ENCODE measurements at places on chromosomes 3 and 15.
A peak's percentile ranks its signal among the peaks of the same experiment; 100 is the strongest.

- DNase-seq = no peak
Measured at GRCh38 chr15:47897525-47897924, 180.2 kb downstream of the SEMA6D start.

- no peak for DNase-seq
Measured at GRCh38 chr3:158642005-158642404, 2.3 kb upstream of the GFM1 start.

GRCh38 chr3:66393333-66394005, 107.4 kb downstream of the LRIG1 start:
- DNase-seq = no peak

DNA sequence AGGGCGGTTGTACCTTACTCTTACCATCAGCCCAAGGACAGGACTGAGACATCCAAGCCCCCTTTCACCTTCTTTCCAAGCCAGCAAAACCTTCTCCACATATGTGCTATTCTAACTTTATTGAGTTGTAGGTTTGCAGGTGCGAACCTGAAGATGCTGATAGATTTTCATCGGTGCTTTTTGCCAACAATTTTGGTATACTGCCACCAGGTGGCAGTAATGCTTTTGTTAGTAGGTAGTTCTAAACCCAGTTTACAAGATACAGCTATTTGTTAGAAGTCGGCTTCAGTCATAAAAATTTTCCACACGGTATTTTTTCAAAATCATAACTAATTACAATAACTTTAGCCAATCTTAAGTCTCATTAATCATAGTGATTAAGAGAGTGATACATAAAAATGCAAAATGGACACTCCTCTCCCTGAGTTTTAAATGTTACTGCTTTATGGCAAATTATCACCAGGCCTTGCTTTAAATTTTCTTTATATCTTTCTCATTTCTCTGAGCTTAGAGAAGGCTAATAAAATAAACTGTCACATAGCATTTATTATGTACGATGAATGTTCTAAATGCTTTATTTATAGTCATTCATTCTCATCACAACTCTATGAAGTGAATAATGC, 636 bp downstream of the TBC1D21 start:
- peak; percentile 14 for DNase-seq

DNA sequence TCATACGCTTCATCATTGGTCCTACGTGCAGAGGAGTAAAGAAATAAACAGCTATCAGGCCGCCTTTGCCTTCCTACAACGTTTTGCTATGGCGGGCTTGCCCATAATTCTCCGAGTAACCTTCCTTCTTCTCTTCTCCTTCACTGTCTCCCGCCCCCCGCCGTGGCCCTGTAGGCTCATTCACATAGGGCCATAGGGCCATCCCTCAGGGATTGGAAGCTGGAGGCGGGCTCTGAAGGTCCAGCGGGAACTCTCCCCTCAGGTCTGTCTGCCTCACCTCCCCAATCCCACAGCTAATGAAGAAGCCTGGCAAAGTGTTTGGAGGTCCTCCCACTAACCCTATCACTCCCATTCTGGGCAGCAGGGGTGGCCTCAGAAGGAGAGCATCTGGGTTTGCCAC, 43.6 kb downstream of the SEMA5B start:
- no peak for DNase-seq

- no peak for DNase-seq
Measured at GRCh38 chr15:44099671-44100070, 95.4 kb downstream of the FRMD5 start.

DNA sequence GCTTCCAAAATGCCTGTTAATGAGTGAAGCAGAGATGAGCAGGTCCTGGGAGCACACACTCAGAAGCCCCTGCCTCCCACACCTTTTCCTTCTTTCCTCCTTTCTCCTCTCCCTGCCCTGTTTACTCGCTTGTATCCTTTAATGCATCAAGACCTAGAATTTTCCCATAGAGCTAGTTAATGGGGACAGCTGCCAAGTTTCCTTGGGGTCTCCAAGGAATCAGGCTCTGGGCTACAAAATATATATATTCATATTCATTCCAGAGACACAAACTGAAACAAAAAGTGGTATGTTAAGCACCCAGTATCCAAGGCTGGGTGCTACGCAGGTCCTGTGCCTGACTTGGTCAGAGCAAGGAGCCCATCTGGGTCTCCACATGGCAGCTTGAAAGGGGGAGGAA, 235.6 kb downstream of the MYRIP start:
- DNase-seq = no peak

- no peak for DNase-seq
Measured at GRCh38 chr3:136281966-136282520, 31.9 kb downstream of the PCCB start.

DNA sequence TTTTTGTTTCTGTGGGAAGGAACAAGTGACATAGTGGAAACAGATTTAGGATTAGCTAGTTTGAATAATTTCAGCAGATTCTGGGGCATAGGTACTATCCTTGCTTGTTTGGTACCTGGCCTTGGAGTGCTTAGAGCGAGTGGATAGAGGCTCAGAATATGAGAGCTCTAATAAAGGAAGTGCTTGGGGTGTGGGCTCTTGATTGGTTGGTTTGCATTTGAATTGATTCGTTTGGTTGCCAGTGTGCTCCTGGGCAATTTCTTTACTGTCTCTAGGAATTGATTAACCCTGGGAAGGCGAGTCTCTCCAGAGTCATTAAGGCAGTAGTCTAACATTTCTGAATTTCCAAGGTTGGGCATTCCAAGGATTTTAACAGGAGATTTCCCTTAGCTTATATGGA, 98.0 kb downstream of the DTWD1 start:
- DNase-seq = no peak

Measured in stimulated activated CD4-positive, alpha-beta T cell treated with anti-CD3 and anti-CD28 coated beads, Interleukin-2, amount 100 ng/mL, for 24 hours (primary cell).